ENCODE measurements at places on chromosomes 12 and 14.
A peak's percentile ranks its signal among the peaks of the same experiment; 100 is the strongest.

DNA sequence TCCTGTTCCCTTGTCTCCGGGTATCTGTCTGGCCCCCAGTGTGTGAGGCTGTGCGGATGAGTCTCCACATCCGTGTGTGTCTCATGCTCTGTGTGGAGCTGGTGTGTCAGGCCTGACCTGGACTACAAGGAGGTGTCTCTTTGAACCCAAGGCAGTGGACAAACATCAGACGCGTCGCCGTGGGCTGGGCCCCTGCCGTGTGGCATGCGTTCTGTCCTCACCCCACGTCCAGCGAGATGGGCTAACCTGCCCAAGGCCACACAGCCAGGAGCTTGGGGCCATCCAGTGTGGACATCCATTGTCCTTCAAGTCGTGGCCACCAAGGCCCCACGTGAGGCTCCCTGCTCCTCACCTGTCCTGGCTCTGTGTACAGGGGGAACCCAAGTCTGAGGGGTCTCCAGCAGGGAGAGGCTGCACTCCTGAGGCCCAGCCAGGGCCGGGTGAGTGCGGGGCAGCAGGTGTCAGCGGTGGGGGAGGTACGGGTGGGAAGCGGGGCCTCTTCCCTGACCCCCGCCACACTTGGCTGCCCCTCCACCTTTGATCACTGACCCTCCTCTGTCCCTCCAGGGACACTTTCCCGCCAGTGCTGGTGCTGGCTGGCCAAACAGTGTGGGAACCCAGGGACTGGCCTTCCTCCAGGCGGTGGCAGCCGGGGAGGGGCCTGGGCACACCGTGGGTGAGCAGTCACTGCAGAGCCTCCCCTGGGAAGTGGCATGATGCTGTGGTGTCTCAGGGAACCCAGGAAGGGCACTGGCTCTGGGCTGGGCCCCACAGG lies 48.5 kb downstream of the CYP46A1 start:
- no peak for ATAC-seq

DNA sequence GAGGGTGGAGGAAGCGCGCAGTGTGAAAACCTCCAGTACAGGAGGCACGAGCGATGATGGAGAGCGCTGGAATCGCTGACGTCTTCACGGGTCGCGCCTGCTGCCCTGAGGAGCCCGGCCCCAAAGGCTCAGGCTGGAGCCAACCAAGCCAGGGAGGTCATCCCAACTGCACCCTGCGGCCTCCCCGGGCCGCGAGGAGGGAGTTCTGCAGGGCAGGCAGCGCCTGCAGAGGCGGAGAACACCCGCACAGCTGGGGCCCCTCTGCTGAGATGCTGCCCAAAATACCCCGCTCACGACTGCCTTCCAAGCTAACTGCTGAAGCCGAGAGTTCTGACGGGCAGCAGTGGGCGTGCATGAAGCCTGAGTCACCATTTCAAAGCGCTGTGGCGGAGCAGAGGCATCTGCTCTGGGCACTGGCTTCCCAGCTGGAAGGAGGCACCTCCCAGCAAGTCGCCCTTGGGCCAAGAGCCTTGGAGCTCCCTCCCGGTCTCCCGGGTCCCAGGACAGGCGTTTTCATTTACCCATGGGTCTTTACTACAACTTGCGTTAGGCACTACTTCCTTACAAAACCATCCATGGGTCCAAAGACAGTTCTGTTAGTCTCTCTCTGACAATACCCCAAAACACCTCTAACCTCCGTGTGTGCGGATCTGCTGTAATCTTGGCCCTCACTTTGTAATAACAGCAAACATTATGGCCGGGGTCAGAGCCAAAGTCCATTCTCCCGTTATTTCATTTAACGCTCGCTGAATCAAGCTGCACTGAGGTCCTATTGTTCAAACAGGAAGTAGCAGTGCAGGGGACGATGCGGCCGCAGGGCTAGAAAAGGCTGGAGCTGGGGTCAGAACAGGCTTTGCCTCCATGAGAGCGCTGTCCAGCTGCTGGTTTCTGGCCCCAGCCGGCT lies 60.1 kb upstream of the RIMBP2 start:
- peak; percentile 97 for ATAC-seq

DNA sequence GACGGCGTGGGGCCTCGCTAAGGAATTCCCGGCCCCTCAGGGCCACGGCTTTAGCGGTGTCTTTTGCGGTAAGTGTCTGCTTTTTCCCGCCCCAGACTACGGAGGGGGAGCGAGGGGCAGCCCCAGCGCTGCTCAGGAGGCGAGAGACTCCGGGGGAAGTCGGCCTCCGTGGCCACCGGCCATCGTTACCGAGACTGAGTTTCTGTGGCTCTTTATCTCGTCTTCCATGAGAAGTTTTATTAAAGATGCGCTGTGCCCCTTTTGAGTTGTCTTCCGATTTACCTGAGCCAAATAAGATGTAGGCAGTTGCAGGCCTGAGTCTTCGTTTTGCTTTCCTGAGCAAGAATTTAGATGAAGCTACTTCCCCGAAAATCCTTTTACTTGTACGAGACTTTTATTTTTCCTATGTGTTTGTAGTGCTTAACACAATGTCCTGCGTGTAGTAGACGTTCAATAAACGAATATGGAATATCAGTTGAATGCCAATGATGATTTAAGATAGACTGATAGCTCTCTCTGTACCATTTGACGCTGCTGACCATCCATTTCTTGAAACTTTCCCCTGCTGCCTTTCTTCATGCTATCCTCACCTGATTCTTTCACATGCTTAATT lies 462 bp downstream of the SRP54 start:
- ATAC-seq, result peak; percentile 2

GRCh38 chr12:47234576-47235141 lies 154.9 kb upstream of the AMIGO2 start:
- no peak for ATAC-seq

- ATAC-seq, result no peak
Measured at GRCh38 chr14:90611936-90612335, 204.3 kb downstream of the TTC7B start.

GRCh38 chr14:64700894-64701293 lies 3.3 kb upstream of the PLEKHG3 start:
- no peak for ATAC-seq

DNA sequence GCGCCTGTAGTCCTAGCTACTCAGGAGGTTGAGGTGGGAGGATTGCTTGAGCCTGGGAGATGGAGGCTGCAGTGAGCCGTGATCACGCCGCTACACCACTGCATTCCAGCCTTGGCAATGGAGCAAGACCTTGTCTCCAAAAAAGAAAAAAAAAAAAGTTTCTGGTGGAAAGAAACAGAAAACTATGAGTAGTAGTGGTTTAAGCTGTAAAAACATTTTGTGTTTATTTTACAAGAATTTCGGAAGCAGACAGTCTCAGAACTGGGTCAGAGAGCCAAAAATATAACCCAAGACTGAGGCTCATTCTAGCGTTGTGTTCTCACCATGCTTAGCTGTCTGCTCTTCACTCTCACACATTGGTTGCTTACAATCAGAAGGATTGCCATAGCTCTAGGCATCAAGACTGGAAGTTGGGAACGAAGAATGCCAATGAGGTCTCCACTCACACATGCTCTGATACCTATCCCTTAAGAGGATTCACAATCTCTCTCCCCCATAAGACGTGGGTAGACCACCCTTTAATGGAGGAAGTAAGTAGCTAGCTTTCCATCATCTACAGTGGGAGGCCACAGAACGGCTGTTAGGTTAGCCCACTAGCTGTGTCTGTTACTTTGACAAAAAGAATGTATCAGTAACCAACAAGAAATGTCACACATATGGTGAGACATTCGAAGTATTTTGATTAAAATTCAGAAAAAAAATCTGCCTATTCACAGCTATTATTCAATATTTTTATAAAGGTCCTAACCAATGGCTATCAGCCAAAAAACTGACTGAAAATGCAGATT lies 117.6 kb upstream of the RASSF8 start:
- ATAC-seq, result no peak

GRCh38 chr12:75208856-75209811 lies 505 bp downstream of the KCNC2 start:
- ATAC-seq, result no peak

DNA sequence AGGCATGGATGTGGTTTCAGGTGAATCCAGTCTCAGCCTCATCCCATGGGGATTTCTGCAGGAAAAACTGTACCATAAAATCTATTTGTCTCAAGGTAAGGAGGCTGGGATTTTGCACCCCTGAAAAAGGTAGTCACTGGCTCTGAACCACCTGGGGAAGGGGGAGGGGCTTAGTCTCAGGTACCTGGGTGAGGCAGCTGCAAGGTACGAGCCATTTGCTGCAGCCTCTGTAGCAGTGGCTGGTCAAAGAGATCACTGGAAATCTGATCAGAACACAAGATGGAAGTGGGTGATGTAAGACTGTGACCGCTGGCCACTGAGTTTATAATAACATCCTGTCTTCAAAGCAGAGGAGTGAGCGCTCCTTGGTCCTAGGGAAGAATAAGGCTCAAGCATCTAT lies 209.9 kb upstream of the NOS1 start:
- no peak for ATAC-seq

DNA sequence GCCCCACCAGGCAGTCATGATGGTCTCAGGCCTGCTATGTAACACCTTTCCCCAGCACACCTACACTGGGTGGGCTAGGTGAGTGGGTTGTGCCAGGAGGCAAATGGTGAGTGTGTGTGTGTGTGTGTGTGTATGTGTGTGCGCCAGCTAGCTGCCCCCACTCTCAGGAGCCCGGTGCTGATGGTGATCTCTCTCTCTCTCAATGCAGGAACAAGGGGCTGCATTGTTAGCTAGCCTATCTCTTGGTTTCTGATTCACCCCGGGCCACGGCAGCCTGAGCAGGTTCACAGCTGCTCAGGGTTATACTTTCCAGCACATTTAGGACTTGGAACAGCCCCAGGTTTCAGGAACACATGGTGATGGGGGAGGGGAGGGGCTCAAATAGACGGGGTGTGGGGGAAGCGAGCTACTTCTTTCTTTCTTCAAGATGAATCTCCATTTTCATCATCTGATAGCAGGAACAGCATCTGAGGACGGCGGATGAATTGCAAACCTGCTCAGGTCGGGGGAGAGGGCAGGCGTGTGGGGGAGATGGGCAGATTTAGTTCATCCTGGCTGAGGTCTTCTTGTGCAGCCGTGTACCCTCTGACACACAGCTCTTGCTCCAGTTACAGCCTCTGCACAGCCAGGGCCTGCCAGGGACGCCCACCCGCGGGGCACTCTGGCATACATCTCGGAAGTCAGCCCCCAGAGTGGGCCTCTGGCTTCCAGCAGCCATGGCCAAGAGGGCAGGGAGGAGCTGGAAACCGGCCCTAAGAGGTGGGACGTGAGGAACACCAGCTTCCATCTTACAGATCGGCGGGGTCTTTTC lies 137.6 kb downstream of the ZFP36L1 start:
- no peak for ATAC-seq

- ATAC-seq, result no peak
Measured at GRCh38 chr12:26611598-26611997, 221.4 kb downstream of the ITPR2 start.

- no peak for ATAC-seq
Measured at GRCh38 chr12:116701432-116701831, 36.4 kb downstream of the SPRING1 start.

DNA sequence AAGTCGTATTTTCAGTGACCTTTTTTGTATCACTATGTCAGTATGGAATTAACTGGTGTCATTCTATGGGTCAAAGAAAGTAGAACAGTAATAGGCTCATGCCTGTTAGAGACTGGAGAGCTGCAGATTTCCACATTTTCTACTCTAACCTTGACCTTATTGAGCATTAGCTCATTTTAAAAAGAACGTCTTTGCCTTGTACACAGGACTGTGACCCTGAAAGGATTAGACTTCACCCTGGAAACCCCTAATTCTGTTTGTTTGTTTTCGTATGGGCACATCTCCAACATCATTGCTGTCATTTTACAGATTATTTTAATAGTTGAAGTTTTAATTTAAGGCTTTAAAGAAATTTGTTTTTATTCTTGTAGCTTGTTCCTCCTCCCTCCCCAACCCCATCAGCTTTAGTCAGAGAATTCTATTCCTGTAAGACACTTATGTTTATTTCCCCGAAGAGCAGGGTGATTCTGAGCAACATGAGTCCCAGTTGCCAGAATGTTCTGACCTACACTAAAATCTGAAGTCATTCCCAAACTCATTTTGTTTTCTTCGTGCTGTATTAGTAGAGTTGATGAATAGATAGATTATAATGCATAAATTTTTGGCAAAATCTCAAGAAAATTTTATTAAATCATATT lies 451.3 kb downstream of the FOXG1 start:
- no peak for ATAC-seq

DNA sequence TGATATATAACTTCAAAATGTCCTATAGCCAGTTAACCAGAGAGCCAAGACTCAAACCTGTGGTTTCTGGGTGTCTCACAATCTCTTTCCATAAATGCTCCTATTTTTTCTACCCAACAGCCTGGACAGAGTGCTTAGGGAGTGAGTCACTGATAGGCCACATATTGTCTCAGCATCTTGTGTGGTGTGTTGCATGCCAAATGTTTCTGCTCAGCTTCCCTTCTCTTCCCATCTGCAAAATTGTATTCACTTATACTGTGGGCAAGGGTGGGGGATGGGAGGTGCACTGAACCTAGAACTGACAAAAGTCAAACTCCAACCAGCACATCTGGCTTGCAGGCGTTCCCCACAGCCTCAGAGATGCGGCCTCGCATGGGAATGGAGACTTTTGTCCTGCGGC lies 123.3 kb downstream of the KCNA5 start:
- no peak for ATAC-seq

DNA sequence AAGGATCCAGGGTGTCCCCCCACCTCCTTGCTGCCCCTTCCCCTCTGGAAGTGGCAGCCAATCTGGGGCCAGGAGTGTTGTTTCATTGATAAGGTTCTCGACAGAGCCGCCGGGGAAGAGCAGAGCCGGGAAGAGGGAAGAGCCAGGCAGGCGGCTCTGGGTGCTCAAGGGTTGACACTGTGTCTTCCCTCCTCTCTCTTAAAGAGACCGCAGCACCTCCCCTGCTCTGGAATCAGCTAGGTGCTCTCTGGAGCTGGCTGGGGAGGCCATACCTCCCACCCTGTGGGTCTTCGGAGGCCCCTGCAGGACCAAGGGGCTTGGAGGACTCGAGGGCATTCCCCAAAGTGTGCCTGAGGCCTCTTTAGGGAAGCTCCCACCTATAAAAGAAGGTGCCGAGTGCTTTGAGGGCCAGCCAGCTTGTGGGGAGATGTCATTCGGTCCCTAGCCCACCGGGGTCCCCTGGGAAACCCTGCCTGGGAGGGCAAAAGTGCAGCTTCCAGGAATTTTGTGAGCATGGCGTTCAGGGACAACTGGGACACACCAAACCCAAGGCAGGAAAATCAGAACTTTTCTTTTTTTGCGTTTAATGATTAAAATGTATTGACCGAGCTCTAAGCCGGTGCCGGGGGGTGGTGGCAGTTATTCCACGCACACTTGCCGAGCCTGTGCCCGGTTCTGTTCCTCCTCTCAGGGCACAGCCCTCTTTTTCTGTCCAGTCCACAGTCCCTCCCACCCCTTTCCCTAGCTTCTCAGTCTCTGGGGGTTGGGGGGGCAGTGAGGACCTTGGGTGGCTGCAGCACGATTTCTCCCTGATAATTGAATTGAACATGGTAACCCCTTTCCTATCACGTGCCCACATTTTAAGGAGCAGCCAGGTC lies 3.0 kb downstream of the SETD1B start:
- ATAC-seq, result no peak
